ENCODE measurements at places on chromosomes 5 and 9.

DNA sequence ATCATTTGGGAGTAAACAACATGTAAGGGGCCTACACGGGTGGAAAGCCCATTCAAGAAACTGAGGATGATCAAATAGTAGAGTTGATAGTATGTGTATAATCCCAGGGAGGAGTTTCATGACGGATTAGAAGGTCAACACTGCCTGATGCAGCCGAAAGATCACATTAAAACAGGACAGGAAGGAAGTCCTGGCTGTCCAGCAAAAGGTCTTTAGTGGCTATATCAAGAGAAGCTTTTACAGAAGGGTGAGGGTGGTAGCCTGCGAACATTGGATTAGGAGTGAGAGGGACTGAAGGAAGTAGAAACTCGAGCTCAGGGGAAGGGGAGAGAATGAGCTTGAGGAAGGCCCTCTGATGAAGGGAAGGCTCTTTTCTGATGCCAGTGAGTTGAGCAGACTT, 36.0 kb downstream of the DOCK8 start:
- DNase-seq, result no peak

DNA sequence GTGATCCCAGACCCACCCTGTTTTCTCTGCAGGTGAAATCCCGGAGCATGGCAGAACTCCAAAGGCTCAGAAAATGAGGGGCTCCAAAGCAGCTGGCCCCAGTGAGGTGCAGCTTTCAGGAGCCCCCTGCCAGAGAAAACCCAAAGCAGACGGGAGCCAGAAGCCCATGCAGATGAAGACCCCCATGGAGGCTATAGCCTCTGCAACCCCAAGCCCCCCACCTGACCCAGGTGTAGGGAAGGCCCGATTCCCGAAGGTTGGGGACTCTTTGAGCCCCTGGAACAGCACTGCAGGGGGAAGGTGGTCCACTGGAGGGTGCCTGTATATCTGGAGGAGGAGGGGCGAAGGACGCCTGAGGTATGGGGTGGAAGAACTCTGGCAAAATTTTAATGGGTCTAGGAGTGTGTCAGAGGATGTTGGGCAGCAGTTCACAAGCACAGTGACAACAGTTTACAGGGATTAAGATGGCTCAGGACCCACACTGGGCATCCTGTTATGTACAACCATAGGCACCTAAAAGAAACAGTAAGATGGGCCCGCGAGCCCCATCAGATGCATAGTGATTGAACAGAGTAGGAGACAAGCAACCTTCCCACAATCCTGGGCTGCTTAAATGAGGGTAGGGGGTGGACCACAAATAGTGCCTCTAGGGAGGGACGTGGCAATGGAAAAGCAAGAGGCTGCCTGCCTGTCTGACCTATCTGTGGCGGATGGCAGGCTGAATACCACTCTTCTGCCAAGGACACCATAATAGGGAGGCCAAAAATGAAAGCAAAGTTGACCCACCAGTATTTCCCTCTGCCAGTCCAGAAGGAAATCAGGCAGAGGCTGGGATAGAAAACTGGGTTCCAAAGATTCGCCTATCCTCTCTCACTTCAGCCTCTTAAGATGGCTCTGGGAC, 16.4 kb upstream of the ANXA6 start:
- no peak for DNase-seq

DNA sequence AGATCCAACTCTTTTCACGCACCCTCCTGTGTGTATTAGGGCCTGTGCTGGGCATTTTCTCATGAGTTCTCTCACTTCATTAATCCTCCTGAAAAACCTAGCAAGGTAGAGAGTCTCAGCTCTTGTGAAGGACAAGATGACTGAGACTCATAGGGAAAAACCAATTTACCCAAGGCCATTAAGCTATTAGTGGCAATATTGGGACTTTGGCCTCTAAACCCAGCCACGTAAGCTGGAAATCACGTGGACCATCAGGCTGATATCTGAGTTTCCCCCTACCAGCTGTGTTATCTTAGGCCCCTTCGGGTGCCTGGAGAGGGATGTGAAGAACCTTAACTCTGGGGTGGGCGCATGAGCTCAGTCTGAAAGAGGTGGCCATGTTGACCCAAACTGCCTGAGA, 80.7 kb downstream of the ANKH start:
- no peak for DNase-seq

- no peak for DNase-seq
Observed at GRCh38 chr5:55959208-55959607, 35.6 kb downstream of the IL6ST start.

DNA sequence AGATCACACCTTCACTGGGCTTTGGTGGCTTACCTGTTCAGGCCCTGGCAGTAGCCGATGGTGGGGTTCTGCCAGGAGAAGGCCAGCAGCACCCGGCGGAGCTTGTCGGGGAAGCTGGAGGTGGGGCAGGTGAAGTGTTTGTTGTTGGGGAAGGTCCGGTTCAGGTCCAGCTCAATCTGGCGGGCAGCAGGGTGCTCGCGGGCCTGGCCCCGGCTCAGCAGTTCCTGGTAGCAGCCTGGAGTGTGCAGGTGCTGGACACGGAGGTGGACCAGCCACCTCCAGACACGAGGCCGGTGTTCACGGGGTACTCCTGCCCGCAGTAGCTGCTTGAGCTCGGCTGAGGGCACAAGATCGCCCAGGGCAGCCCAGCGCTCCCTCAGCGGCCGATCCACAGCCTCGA, 16.2 kb upstream of the CORO2A start:
- no peak for DNase-seq

- DNase-seq, result no peak
Observed at GRCh38 chr5:14779975-14780374, 91.6 kb downstream of the ANKH start.

DNA sequence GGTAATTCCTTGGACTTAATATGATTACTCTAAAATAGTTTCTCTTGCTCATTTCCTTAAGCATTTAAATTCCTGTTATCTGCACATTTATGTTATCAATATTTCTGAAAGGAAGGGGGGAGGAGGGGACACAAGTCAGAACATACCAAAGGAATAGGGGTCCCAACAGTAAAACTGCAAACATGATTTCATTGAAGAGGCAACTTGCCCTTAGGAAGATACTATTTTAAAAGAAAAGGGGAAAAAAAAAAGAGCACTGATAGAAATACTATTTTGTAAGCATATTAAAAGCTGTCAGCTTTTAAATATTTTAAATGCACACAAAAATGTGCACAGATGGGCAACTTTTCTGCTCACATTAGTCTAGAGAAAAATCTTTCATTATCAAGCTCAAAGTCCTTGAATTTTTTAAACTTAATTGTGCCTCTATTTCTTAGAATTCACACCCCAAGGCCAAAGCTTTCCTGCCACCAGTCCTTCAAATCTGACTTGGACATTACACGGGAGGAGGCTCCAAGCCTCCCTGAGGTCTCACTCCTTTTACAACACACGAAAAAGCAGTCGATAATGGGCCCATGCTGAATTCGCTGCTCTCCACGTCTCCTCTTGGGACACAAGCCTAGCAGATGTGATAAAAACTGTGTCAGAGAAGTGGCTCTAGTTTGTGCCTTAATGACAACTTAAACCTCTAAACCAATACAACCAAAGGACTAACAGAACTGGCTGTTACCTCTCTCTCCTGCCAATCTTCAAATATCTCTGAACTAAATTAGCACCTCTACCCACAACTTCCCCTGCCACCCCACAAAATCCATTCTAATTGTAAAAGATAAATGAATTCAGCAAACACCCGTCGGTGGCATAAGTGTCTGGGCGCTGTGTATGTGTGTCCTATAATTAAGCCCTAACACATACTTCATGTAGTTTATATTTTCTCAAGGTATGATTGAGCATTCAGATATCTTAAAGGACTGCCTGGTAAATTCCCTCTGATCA, 154.3 kb downstream of the DENND1A start:
- DNase-seq, result no peak

GRCh38 chr5:80941496-80941895, 18.7 kb upstream of the RASGRF2 start:
- no peak for DNase-seq

GRCh38 chr5:6704361-6704851, 8.8 kb upstream of the TENT4A start:
- no peak for DNase-seq

DNA sequence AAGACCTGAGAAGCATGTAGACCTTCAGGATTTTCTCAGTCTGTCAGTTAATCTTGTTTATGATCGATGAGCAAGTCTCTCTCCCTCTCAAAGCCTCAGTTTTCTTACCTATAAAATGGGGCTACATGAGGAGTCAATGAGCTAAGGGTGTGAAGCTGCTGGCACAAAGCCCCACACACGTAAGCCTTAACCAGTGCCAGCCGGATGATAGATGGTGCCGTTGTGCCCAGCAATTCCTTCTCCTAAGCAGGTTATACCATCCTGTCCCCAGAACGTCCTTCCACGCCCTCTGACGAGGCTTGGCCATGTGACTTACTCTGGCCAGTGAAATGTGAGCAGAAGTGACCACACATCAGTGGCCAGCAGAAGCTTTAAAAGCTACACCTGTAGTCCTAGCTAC, 179.0 kb downstream of the C9orf50 start:
- no peak for DNase-seq

GRCh38 chr5:13943676-13944075, 812 bp downstream of the DNAH5 start:
- DNase-seq, result no peak

DNA sequence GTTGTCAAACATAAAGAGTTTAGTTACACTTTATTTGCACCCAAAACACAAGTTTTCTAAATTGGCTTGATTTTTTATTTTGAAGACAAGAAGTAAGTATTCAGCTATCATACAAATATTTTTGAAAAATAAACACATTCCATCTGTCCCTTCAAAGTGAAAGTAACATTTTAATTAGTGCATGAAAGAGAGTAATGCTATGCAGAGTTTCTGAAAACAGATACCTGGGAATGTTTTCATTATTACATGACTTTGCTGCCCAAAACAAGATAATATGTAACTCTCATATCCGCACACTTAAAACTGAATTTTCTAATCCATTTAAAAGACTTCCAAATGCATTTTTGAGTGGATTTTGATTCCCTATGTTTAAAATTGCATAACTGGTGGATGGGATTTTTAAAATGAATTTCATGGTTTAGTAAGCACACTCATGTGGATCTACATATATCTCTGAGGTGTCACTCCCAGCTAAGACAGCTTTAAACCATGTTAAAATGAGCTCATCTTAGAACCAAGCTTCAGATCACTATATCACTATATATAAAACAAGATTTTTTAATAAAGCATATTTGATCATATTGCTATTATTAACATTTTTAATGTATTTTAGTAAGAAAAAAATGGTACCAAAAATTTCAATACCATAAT, 127.5 kb downstream of the ATPSCKMT start:
- no peak for DNase-seq

DNA sequence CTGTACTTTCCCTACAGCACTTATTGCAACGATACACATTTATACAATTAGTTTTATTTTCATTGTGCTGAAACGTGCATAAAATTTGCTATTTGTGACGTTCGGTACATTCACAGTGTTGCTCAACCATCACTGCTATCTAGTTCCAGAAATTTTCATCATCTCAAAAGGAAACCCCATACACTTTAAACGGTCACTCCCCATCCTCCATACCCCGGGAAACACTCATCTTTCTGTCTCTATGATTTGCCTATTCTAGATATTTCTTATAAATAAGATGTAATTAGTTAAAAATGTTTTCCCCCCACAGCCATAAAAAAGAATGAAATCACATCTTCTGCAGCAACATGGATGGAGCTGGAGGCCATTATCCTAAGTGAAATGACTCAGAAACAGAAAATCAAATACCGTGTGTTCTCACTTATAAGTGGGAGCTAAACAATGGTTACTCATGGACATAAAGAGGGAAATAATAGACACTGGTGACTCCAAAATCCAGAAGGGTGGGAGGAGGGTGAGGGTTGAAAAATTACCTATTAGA, 40.2 kb upstream of the TEX48 start:
- DNase-seq, result no peak

- no peak for DNase-seq
Observed at GRCh38 chr5:122093415-122094180, 15.5 kb upstream of the LOX start.

GRCh38 chr5:17206021-17206420, 11.4 kb upstream of the BASP1 start:
- no peak for DNase-seq

GRCh38 chr9:96419691-96419969, 1.5 kb upstream of the ZNF367 start:
- no peak for DNase-seq
